Astrocyte of the cerebellum (primary cell): ENCODE measurements at places on chromosomes 7 and 10.

- DNase-seq: no peak
These were observed 23.9 kb upstream of the PPP1R17 start for GRCh38 chr7:31663072-31663471.

- DNase-seq: peak; percentile 64
These were observed 579.8 kb downstream of the PARD3 start for GRCh38 chr10:34235164-34235832.

DNA sequence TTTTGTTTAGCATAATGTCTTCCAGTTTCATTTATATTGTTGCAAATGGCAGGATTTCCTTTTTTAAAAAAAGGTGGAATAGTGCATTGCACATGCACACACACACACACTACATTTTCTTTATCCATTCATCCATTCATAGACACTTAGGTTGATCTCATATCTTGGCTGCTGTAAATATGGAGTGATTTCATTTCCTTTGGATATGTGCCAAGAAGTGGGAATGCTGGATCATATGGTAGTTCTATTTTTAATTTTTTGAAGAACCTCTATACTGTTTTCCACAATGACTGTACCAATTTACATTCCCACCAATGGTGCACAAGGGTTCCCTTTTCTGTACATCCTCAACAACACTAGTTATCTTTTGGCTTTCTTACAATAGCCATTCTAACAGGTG lies 68.9 kb downstream of the EBLN1 start:
- DNase-seq: no peak

GRCh38 chr10:4332764-4333458 lies 493.1 kb upstream of the AKR1E2 start:
- no peak for DNase-seq
